ENCODE measurements at places on chromosomes 2 and 18.
A peak's percentile ranks its signal among the peaks of the same experiment; 100 is the strongest.

- no peak for DNase-seq
Measured at GRCh38 chr2:74025971-74026612, 41.4 kb downstream of the TET3 start.

- DNase-seq = no peak
Measured at GRCh38 chr18:79586436-79587225, 93.0 kb upstream of the CTDP1 start.

GRCh38 chr2:2941205-2941604 is 436.4 kb downstream of the EIPR1 start:
- no peak for DNase-seq

- no peak for DNase-seq
Measured at GRCh38 chr2:169757356-169757755, 23.7 kb downstream of the KLHL23 start.

- no peak for DNase-seq
Measured at GRCh38 chr2:118635891-118636290, 211.6 kb downstream of the EN1 start.

DNA sequence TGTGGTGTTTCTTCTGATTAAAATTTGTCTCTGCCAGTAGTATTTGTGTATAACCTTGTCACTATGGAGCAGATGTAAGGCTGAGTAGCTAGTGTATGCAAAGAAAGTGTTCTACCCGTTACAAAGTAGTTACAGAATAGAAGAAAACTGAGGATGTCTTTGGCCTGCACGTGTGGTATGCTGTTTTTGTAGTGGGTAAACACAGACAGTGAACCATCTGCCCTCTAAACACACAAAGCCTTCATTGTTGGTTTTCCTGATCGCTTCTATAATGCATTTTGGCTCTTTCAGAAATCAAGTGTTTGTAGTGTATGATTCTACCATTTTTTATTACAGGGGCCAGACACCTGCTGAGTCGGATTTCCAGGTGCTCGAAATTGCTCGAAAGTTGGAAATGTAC is 61.5 kb downstream of the FARP2 start:
- no peak for DNase-seq

DNA sequence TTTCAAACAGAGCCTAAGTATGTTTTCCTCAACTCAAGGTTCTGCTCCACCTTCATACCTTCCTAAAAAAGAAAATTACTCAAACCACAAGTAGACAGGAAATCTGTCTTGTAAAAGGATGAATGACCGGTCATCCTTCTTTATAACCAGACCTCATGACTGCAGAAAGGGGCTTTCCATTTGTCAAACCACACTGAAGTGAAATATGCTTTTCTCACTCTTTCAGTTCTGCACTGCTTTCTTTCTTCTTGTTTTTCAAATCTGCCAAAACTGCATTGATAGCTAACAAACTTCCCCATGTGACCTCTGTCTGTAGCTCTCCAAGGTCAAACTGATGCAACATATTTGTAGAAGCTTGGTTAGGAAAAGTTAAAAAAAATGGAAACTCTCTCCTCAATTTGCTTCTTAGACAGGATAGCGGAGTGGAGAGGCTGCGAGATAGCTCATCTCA is 308.9 kb upstream of the CCDC68 start:
- DNase-seq = no peak

DNA sequence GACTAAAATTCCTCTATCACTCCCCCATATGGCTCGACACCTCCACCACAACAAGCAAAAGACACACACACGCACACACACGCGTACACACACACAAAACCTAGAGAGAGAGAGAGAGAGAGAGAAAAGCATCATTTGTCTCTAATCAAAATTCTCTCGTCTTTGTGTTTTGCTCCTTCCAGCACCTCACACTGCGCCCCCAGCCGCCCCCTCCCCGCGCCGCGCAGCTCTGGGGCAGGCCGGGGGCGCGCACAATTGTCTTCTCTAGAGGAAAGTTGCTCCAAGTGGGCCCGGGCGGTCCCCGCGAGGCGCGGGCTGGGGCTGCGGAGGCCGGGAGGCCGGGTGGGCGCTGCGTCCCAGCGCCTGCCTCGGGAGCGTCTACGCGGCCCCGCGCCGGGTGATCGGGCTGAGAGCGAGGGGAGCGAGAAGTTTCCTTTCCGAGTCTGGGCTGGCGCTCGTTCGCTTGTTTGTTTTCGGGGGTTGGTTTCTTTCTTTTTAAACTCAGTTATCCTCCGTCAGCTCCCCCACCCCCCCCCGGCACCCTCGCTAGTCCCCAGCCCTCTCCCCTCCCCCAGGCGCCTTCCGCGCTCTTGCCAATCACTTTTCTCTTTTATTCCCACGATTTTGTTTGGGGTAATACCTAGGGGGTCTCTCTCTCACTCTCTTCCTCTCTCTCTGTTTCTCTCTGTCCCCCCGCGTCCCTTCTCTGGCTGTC is 4.1 kb downstream of the ZEB2 start:
- no peak for DNase-seq

GRCh38 chr2:118388771-118389170 is 300.5 kb downstream of the INSIG2 start:
- DNase-seq = no peak

DNA sequence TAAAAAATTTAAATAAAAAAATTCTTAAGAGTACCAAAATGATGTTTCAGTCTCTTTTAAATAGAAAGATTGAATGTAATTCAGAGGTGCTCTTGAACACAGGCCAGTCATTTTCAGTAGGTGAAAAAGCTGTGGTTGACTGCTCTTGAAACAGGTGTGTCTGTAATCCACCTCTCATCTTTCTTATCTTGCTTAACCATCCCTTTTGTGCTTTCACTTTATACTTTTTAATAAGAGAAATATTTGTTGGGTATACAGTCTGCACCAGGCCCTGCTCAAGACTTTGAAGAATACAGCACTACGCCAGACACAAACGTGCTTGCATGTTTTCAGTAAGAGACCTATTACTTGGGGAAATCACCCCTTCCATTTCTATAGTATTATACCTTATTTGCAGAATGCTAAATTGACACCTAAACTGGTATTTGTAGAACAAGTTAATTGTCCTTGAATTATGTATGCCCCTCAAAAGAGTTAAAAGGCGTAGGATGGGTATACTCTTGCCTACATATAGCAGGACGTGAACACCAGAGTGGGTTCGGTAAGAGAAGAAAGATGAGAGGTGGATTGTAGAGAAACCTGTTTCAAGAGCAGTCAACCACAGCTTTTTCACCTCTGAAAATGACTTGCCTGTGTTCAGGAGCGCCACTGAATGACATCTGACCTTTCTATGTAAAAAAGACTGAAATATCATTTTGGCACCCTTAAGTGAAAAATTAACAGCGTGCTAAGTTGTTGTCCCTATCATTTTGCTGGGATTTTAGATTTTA is 4.0 kb upstream of the RTN4 start:
- no peak for DNase-seq

DNA sequence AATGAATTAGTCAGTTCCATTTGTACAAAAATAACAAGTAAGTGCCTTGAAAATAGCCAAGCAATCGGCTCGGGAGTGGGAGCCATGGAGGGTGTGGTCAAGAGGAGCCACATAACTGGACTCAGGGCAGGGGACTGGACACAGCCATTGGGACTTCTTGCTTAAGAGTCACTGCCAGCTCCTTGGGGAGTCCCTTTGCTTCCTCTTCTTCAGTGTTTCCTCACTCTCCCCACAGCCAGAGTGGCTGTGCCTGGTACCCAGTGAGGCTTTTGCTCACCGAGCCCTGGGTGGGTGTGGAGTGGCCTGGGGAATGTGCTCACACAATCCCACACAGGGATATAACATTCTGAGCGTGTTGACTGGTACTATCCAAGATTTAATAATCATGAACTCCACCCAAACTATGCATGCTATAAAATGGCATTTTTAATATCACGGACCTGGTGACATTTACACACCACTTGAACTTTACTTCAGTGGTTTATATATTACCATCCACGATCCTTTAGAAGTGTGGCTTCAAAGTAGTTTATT is 94.6 kb downstream of the PTGR3 start:
- no peak for DNase-seq

DNA sequence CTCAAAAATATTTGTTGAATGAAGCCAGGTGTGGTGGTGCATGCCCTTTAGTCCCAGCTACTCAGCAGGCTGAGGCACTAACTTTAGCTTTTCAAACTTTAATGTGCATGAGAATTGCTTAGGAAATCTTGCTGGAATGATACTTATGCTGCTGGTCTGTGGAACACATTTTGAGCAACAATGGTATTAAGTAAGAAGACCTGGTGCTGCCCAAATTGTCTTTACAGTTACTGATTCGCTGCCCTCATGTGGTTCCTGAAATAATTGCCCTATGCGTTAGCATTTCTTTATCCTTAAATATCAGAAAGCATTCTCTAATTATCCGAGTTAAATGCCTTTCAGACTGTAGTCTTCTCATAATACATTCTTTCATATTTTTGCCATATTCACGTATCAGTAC is 76.0 kb upstream of the SESTD1 start:
- no peak for DNase-seq

DNA sequence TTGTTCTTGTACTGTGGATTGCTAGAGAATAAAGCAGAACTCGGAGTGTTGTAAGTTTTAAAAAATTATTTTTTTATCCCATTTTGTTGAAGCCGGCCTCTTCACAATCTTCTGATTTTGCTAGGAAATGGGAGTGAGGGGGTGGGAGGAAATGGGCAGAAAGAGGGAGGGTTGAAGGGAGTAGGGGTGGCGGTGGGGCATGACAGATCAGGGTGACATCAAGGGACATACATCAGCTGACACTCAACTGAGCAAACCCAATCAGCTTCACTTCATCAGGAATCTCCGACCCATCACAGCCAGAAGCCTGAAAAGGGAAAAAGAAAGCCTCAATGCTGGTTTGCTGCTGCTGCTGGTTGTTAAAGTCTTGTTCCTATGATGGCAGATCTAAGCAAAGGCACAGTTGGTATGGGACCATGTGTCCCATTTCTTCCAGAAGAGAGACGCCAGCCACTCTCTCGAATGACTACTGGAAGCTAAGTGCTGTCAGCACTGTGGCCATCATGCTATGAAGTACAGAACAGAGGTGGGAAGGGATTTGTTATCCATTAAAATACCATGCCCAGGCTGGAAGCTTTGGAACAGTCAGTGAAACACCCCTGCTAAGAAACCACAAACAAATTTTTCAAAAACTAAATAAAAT is 292.0 kb downstream of the STK39 start:
- no peak for DNase-seq

- DNase-seq = no peak
Measured at GRCh38 chr18:63025251-63026090, 294.1 kb downstream of the BCL2 start.

DNA sequence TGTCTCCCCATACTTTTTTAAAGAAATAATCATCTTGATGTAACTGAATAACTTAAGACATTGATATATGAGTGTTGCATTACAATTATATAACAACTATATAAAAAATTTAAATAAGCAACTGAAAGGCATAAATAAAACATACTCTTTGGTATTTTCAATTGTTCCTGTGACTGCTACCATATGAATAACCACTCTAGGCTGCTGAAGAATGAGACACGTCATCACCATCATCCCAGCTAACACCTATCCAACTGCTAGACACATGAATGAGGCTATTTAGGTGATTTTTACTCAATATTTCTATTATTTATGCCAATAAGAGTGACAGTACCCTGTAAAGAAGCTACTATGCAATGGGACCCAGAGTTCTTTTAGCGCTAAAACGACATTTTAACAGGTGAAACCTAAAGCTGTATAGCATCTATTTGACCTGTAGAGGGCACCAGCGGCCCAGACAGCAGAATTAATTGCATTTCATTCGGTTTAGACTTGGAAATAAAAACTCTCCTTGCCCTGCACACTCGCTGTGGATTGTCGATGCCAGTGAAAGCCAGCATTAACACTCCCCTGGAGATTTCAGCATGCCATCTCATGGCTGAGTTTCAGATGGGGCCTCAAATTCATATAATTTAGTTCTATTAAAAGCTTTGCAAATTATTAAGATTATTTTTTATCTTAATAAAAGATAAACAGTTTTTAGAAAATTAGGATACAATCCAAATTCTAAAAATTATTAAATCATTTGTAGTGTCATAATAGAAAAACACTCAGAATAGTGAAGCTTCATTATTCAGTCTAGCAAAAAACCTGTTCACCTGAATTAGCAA is 89.4 kb upstream of the MAP2 start:
- peak; percentile 50 for DNase-seq

- peak; percentile 19 for DNase-seq
Measured at GRCh38 chr18:8177330-8178016, 431.8 kb upstream of the RAB12 start.

DNA sequence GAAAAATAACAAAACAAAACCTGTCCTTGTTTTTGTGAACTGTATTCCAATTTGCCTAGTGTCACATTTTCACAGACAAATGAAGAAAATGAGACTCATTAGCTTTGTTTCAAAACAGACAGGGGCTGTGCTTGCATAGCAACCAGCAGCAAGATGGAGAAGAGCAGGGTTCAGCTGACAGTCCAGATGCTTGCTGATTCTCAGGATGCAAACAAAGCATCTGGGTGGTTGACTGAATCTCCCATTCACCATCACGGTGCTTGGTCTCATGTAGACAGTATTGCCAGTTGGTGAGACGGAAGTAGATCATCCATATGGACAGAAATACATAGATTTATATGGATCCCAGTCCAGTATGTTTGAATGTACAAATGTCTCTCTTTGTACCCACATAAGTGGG is 326.8 kb downstream of the CCDC85A start:
- DNase-seq = no peak

- no peak for DNase-seq
Measured at GRCh38 chr2:101337877-101338276, 29.4 kb upstream of the RNF149 start.

DNA sequence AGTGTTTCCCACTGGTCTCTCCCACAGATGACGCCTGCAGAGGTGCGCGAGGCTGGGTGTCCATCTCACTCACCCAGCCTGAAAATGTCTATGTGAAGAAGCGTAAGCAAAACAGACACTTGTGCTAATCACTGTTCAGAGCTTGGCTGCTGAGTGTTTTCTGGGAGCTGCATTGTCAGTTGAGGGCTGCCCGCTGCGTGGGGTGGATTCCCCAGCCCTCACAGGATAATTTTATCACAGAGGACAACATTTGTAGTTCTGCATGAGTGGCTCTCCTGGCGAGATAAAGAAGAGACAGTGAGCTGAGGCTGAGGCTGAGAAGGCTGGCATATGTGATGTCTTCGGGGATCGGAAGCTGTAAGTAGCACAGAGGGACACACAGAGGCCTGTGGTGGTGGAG is 16.2 kb upstream of the CAPN13 start:
- DNase-seq = no peak

- DNase-seq = no peak
Measured at GRCh38 chr2:220053919-220054318, 426.5 kb downstream of the SLC4A3 start.

GRCh38 chr18:44851856-44852621 is 171.4 kb downstream of the SETBP1 start:
- no peak for DNase-seq

DNA sequence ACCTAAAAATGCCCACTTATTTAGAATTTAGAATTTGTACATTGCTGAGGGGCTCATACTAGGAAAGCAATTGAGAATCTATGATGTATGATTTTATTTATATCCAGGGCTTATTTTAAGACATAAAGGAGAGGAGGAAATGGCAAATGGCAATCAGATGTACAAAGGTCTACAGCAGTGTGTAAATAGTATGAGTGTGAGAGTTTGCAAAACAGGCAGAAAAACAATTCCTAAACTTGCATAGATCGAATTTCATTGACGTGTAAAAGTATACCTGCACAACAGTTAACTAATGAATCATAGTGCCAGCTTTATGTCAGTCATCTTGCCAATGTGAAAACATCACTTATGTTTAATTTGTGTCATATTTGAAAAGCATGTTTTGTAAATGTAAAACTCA is 718.7 kb upstream of the GCFC2 start:
- DNase-seq = no peak

- no peak for DNase-seq
Measured at GRCh38 chr18:75937306-75937705, 509.8 kb upstream of the SMIM21 start.
